ENCODE measurements at places on chromosomes 12 and 14.
A peak's percentile ranks its signal among the peaks of the same experiment; 100 is the strongest.

DNA sequence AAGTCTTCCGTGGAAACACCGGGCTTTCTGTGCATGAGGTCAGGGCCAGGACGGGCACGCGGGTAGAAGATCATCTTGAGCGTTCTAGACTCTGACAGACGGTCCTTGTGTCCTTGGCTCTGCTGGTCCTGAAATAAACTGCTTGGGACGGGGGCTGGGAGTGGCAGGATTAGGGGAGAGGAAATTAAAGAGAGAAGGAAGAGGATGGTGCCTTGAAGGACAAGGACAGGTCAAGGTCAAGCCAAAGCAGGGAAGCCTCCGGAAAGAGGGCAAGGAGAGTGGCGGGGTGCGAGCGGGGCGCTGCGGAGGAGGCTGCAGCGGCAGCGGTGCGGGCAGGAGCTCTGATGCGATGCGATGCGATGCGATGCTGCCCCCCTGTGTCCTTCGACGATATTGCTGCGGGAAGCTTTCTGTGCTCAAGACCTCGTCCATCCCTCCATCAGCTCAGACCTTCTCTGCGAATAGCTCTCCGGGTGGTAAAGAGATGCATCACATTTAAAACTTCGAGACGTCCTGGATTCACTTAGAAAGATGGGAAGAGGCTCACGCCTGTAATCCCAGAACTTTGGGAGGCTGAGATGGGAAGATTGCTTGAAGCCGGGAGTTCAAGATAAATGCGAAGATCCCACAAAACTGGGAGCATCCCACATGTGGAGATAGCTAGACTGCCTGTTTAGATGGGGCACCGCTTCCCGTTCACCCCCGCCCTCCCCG lies 110.1 kb upstream of the TMEM132D start:
- peak; percentile 21 for DNase-seq

GRCh38 chr12:111777345-111778045 lies 10.8 kb downstream of the ALDH2 start:
- DNase-seq: no peak

DNA sequence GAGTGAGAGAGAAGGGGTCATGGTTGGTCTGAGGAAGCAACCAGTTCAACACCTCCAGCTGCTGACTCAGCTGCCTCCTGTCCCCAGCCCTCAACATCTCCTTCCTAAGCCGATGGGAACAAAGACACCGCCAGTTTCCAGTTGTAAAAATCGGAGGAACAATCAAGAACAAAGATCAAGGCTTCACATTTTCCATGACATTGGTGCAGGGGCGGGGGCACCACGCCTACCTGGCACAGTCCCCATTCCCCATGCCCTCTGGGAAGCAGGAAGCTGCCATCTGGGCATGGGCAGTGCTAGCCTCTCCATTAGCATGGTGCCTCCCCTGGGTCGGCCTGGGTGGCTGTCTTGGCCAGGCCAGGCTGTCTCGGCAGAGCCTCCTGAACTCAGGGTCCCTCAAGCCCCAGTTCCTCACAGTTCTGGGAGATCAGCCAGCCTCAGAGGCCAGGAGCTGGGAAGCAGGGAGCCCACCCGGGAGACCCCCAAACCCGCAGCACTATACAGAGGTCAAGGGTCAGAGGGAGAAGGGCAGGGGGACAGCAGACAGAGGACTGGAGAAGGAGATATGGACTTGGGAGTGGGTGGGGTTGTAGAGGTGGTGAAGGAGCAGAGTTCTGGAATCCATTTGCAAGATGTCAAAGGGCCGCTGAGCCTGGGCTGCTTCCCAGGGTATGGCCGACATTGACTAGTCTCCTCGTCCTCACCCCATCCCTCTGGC lies 19.6 kb upstream of the TMEM106C start:
- no peak for DNase-seq

GRCh38 chr14:61461808-61462275 lies 140.5 kb downstream of the PRKCH start:
- no peak for DNase-seq

- DNase-seq: no peak
These were observed 4.7 kb downstream of the B3GNT4 start for GRCh38 chr12:122208073-122208820.

- no peak for DNase-seq
These were observed 754 bp downstream of the KRT18 start for GRCh38 chr12:52949413-52950331.

DNA sequence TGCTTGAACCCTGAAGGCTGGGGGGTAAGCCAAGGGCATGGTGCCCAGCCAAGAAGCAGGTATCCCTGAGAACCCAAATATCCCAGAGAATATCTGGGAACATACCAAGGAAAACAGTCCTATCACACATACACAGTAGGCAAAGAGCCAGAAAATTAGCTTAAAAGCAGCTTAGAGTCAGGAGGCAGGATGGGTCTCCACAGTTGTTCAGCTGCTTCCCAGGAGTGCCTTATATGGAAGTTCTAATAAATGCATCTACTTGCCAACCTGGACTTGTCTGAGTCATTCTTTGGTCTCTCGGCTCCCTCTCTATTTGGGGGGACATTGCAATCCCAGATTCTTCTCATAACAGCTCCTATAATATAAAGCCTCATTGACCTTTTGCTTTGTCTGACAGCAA lies 9.0 kb upstream of the GPR135 start:
- DNase-seq: no peak

DNA sequence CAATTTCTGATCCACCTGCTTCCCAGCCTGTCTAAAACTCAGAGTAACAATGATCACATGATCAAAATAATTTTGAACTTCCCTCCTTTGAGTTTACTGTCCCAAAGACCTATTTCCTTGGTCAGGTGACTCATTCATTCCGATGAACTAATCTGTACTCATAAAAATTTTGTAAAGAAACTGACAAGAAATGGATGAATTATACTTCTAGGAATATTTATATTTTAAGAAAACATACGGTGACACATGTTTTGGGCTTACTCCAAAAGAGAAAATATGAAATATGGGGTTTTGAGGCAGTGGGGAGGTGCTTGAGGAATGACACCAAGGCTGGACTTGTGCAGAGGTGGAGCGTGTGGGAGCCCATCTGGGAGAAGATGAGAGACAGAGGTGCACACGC lies 42.0 kb downstream of the GUCY2C start:
- DNase-seq: no peak

DNA sequence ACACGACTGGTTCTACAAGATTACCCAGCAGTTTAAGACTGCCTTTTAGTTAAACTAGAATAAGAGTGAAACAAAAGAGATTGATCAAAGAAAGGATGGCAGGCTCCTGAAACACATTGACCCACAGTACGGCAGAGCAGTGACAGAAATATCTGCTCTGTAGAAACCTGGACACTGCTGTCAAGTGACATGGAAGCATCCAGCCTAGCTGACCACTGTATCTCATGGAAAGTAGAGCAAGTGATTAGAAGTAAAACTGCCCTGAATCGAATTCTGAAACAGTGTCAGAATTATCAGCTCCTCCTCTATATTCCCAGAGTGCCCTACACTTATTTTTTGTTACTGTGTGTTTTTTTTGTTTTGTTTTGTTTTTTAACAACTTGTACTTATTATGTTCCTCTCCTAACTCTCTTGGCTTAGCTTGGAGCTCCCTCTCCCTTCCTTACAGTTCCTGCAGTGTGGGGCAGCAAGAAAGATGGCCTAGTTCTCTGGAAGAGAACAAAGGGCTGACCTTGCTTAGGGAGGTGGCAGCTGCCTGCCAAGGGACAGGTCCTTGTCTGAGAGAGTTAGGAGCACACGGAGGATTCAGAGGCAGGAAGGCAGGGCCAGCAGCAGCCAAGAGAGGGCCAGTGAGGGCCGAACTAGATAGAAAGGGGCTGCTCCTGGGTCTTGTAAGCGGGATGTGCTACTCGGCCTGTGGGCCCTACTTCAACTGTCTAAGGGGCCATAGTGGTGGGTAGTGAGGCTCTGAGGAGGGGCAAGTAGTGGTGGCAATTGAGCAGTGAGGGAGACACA lies 97.2 kb downstream of the PTPRR start:
- no peak for DNase-seq

Measured in activated T-cell treated with anti-CD3 and anti-CD28 coated beads, Interleukin-2, amount 50 U/mL, for 1 hour (primary cell).